AG09319 (cell line): ENCODE measurements at places on chromosomes 1 and 21.

DNA sequence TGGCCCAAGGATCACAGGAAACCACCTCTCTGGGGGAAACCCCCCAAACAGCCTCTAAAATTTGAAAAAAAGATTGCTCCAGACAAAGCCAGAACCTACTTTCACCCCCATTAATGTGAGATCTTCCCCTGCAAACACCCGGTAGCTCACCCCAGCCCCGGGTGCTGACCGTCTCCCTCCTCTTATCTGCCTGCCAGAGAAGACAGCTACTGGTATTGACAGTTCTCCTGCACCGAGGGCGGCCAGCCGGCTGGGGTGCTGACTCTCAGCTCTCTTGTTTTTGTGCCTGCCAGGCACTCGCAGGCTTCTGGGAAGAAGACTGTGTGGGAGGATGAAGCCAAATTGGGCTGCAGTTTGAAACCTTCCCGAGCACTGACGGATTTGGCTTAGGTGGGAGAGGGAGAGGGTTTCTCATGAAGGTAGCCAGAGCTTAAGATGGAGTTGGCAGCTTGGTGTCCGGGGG lies 48.2 kb downstream of the RASSF5 start:
- DNase-seq, result no peak

- DNase-seq, result no peak
Observed at GRCh38 chr1:23473037-23473800, 10.8 kb downstream of the ASAP3 start.

- no peak for DNase-seq
Observed at GRCh38 chr1:211734791-211735190, 59.4 kb upstream of the NEK2 start.

GRCh38 chr1:20373764-20374163 lies 83.1 kb downstream of the VWA5B1 start:
- DNase-seq, result no peak

DNA sequence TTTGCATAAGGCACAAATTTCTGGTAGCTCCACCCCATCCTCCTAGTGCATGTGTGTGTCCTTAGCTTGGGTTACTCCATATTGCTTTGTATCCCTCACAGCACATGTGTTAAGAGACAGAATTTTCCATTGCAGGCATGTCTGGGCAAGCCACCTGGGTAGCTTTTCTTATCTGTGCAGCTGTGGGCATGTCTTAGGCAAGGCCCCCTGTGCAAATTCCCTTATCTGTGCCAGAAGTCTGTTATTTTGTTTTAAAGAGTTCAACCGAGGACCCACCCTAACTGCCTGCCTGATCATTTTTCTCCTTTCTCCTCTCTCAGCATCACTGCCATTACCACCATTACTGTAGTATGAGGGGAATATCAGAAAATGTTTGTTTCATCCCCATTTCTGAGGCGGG lies 131.9 kb downstream of the CYYR1 start:
- DNase-seq, result no peak

DNA sequence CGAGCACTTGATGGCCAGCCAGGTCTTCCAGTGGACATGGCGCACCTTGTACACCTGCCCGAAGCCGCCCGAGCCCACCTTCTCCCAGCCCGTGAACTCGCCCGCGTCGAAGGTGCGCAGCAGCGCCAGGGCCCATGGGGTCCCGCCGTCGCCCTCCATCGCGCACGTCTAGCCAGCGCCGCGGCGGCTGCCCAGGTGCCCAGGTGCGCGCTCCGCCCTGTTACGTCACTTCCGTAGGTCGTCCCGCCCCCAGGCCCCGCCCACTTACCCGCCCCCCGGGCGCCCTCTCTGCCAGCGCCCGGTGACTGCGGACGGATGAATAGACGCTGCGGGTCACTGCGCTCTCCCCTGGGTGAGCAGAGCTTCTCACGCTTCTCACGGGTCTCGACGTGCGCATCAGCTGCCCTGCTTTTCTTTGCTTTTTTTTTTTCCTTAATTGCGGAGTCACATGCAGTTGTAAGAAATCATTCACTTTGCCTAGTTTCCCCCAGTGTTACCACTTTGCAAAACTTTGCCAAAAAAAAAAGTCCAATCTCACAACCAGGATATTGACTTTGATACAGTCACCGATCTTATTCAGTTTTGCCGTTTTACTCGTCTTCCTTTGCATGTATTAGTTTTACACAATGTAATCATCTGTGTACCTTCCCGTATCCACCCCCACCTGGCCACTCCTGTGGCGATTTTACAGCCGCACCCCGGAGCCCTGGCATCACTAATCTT lies at the start of gene RIPK4:
RIPK4 (minus strand) TSS at position 170 of the 723 bp plus-strand sequence; CDS start at position 159, 11 bp downstream.
- DNase-seq, result no peak

GRCh38 chr1:100178091-100178490 lies at the start of gene LRRC39:
LRRC39 (minus strand) TSS chr1:100178256; CDS start chr1:100168516, 9,740 bp downstream.
- DNase-seq, result no peak

DNA sequence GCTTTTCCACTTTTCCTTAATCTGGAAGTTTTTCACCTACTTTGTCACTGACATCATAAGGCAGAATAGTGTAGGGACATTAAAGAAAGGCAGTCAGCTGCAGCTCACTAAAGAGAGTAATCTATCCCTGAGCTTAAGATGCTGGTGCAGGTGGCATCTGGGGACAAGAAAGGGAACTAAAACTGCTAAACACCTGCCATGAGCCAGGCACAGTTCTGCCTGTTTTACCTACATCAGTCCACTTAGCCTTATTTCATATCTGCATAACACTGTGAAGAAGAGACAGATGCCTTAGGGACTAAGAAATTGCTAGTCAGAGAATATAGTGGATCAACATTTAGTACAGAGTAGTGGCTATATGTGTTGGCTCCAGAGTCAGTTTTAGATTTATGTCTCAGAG lies 88.1 kb downstream of the GPATCH2 start:
- DNase-seq, result no peak

DNA sequence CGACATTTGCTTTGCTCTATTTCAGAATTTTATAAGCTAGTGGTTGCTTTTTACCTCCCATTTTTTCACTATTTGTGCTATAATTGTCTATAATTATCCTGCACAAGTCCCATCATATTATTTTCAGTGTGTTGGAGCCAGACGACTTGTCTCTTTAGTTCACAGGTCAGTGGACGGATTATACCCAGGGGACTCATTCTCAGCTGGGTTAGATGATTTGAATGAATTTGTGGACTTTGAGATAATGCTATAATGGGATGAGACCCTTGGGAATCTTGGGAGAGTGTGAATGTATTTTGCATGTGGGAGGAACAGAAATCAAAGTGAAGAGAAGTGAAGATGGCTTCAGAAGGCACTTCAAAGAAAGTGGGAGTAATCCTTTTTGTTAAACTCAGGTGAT lies 31.5 kb upstream of the KCNK1 start:
- no peak for DNase-seq

DNA sequence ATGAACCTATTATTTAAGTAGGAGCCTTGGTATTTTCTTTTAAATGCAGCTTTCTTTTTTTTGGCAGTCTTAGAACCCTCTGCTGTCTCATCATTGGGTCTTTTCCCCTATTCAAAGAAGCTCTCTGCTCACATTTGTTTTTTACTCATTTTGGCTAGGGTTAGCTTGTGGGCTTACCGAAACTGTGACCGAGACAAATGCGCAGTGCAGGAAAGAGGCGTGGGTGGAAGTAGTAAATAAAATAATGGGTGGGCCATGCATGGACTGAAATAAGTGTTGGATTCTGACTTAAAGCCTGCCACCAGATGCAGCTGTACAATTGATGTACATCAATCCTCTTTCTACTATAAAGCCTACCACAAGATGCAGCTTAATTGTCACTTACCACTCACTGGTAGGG lies 14.7 kb downstream of the XPR1 start:
- no peak for DNase-seq

GRCh38 chr21:46366561-46366960 lies 42.6 kb downstream of the PCNT start:
- no peak for DNase-seq

DNA sequence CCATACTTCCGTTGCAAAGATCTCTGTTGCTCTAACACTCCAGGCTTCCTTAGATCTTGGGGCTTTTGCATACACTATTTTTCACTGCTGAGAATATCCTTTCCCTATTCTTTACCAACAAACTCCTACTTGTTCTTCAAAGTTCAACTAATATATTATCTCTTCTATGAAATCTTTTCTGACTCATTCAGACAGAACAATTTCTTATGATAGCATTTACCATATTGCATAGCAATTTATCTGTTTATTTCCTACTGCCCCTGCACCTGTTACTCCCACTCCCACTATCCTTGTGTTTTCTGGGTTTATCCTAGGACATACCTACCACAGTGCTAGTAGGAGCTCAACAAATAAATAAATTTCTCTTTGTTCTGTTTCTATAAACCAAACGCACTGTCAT lies 11.0 kb downstream of the GADD45A start:
- DNase-seq, result no peak

GRCh38 chr1:156813750-156814570 lies 2.7 kb downstream of the SH2D2A start:
- DNase-seq, result no peak

- no peak for DNase-seq
Observed at GRCh38 chr1:54403405-54403804, 2.8 kb downstream of the SSBP3 start.

- DNase-seq, result no peak
Observed at GRCh38 chr1:241808265-241808664, 39.7 kb upstream of the EXO1 start.

DNA sequence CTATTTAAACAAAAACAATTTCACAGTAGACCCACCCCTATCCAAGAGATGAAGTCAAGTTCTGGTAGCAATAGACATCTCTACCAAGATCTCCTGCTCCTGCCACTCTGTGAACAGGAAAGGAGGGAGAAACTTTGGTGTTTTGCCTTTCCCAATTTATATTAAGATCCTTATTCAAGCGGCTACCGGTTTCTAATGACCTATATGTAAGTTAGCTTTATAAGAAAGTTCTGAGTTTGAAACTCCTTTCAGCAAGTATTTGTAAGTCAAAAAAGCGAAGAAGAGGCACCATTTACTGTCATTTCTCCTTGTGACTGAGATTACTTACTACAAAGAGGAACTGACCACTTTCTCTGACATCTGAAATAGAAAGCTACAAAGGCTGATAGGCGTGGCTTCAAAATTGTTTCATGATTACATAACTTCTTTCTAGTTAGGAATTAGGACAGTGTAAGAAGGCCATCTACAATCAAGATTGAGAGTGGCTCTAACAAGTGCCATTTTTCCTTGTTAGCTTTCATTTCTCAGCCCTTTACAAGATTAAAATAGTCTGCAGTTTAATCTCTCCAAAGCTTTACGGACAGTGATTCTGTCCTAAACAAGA lies at the start of gene MNDA:
MNDA (plus strand) TSS at position 448 of the 604 bp plus-strand sequence. CDS start 10,803 bp downstream, outside the sequence.
- no peak for DNase-seq

DNA sequence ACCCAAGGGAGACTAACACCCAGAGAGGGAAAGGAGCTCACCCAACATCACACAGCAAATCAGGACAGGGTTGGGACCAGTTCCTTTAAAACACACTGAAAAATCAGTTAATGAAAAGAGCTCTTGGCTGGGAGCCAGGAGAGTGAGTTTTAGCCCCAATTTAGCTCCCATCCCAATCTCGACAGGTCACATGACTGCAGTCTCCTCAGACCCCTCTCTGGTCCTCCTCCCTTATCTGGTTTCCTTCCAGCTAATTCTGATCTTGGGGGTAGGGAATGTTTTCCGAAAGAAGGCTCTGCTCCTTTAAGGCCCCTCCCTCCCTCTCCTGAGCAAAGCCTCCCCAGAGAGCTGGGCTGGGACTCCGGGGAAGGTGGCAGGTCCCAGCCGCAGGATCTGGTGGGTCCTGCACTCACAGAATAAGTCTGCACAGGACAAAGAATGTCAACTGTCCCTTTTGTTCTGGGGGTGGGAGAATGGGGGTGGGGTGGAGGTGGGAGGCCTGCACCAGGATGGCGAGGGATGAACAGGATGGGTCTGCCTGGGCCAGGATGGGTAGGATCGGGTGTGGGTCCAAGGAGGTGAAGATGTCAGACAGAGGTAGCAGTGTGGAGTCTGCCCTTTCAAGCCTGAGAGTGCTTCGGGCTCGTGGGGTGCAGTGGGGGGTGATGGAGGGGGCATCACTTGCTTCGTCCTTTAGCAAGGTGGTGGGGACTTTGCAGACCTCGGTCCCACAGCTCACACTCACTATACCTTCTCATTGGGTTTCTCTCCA lies 57.3 kb upstream of the SSBP3 start:
- DNase-seq, result no peak

DNA sequence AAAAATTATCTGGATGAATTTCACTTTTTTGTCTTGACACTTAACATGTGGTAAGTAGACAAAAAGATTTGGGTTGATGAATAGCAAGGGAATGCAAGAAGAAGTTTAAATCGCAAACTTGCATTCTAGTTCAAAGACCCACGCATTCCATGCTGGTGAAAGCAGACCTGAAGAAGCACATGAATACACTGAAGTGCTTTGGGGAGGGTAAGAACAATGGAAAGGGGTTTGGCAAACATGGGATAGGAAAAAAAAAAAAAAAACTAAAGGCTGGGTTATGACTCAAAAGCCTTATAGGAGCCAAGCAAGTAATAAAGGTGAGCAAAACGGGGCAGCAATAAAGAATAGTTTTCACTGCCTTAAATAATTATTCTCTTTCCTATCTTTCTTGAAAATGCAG lies 450.2 kb downstream of the LMO4 start:
- DNase-seq, result no peak

- DNase-seq, result no peak
Observed at GRCh38 chr1:238205045-238205662, 314.4 kb upstream of the ZP4 start.

DNA sequence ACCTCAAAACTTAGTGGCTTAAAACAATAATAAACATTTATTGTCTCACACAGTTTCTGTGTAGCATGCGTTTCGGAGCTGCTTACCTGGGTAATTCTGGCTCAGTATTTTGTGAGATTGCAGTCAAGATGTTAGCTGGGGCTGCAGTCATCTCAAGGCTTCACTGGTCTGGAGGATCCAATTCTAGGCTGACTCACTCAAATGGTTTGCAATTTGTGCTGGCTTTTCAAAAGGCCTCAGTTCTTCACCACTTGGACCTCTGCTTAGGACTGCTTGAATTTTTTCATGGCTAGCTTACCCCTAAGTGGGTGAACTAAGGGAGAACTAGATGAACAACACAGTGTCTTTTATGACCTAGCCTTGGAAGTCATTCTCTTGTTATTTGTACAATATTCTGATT lies 21.0 kb downstream of the XPR1 start:
- no peak for DNase-seq

DNA sequence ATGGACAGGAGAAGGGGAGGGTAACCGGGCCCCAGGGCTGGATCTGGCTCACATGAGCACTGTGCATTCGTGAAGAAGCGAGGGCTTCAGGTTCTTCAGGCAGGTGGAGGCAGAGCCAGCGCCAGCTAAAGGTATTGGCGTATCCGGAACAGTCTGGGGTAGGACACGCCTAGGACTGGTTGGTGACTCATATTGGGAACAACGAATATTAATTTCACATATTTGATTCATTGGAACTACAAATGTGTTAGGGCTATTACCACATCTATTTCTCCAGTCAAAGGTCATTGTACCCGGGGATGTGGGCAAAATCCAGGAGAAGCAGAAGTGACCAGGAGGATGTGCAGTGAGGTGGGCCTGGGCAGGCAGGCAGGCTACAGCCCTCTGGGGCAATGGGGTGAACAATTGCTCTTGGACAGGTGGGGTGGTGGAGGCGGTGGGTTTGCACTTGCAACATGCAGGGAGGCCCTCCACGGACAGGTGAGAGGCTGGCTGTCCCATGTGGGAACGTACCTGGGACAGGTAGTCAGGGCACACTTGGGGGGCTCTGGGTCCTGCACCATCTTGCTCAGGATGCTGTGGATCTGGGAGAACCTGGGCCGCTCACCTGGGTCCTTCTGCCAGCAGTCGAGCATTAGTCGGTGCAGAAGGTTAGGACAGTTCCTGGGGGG lies 26.7 kb downstream of the CDCA8 start:
- no peak for DNase-seq

GRCh38 chr1:27332536-27333281 lies 9.1 kb upstream of the SYTL1 start:
- no peak for DNase-seq
